CD4-positive, alpha-beta T cell treated with Interleukin-12 subunit alpha and Interleukin-12 subunit beta, for 1 hour (primary cell): ENCODE measurements at places on chromosomes 2 and 18.

- no peak for DNase-seq
These were observed at the start of gene ARHGAP28 for GRCh38 chr18:6729247-6730091. TSS of gene ARHGAP28 (plus strand) at chr18:6729716. CDS start at chr18:6729822, 106 bp downstream.

GRCh38 chr2:226329180-226329579 is 470.4 kb downstream of the IRS1 start:
- DNase-seq = no peak

DNA sequence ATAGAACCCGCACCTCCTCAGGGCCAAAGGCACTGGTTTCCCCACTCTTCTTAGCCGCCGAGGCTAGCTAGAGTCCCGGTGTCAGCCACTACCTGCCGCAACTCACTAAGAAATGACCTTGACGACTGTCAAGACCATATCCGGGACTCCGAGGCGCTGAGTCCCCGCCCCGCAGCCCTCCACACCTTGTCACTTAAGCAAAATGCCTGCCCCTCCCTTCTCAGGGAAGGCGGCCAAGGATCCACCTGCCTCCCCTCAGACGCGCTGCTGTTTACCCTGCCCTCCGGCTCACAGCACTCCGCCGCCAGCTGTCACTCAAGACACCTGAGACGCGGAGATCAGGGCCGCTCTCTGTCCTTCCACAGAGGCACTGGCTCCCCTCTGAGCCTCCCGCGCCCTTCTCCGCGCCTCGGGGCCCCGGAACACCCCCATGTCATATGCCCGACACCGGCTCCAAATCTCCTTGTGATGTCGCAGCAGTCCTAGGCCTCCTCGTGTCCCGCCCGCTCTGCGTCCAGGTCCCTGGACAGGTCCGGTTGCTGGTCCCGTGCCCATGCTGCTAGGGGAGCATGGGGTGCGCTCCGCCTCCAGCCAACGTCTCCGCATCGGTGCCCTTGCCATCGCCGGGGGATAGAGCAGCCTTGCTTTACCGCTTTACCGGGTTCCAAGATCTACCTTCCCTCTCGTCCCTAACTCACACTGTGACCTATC is 32.5 kb upstream of the REG3G start:
- DNase-seq = no peak

DNA sequence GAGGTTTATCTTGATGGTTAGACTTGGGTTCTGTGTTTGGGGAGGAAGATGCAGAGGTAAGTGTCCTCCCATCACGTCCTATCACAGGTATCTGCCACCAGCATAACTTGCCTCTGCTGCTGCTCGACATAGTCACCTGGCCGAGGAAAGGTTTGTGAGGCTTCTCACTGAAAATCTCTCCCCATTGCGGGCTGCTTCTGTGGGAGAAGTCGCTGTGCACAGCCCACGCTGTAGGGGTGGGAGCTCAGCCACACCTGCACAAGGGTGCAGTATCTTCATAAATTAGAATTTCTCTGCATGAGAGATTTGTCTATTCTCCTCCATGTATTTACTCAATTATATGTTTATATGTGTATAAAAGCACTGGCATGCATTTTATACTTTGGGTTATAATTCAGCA is 415.7 kb upstream of the MYT1L start:
- DNase-seq = no peak

DNA sequence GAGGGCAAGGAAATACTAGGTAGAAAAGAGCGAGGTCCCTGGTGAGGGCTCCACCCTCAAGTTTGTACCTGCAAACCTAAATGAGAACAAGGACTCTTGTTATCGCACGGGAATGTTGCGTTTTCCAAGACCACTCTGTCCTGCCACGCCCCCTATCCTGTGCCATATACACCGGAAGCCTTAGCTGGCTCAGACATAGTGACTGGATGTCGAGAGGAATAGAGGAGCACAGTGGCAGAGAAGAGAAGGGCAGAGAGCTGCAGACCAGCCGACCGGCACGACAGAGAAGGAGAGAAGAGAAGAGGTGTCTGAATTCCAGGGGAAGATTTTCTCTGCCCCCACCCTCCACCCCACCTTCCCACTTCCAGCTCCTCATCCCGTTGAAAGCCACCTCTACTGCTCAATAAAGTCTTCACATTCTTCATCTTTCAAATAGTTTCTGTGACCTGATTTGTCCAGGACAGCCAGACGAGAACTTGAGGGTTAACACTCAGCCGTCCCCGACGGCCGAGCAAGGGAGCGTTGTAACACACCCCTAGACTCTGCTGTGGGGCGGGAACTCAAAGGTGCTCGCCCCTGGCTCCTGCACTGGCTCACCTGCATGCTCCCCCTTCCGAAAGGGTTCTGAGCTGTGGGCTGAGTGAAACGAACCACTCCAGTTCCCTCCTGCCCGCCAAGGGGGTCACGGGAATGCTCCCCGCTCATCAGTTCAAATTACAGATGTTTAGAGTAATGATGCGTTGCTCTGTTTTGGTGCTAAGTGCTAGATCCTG is 24.9 kb upstream of the COL3A1 start:
- no peak for DNase-seq

- DNase-seq = peak; percentile 51
These were observed 68.1 kb upstream of the CSRNP3 start for GRCh38 chr2:165401285-165401852.

GRCh38 chr18:77949355-77949973 is 699.8 kb downstream of the GALR1 start:
- DNase-seq = no peak
